ENCODE measurements at places on chromosomes 11 and 22.

GRCh38 chr11:10267821-10268220 is 26.2 kb downstream of the SBF2 start:
- DNase-seq = no peak

GRCh38 chr11:35262056-35262455 is 123.1 kb downstream of the CD44 start:
- no peak for DNase-seq

DNA sequence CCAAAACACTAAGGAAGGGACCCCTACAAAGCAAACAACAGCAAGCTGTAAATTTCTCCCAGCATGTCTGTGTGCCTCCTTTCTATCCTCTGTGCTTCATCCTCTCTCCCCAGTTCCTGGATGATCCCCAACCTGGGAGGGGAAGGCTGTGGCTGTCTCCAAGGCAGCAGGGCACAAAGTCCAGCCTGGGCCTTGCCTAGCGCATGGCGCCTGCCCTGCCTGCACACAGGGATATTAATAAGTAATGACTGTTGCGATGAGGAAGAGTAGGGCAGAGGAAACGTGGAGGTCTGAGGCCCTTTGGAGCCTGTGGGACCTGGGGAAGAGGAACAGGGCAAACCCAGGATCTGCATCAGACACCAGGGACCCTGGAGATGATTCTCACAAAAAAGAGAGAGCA is 2.0 kb downstream of the USH1C start:
- no peak for DNase-seq

- DNase-seq = no peak
Measured at GRCh38 chr11:35214226-35214770, 75.3 kb downstream of the CD44 start.

DNA sequence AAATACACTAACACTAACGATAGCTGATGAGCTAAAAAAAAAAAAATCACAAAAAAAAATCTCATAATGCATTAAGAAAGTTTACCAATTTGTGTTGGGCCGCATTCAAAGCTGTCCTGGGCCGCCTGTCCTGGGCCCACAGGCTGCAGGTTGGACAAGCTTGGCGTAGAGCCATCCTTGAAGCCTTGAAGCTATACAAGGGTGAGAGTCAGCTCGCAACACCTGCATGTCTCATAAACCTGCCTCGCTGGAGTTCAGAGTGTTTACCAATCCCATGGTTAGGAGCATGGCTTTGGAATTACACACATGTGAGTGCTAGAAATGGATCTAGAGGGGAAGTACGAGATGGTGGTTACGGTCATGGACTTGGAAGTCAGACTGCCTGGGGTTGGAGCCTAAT is 453.7 kb downstream of the INSC start:
- DNase-seq = no peak

DNA sequence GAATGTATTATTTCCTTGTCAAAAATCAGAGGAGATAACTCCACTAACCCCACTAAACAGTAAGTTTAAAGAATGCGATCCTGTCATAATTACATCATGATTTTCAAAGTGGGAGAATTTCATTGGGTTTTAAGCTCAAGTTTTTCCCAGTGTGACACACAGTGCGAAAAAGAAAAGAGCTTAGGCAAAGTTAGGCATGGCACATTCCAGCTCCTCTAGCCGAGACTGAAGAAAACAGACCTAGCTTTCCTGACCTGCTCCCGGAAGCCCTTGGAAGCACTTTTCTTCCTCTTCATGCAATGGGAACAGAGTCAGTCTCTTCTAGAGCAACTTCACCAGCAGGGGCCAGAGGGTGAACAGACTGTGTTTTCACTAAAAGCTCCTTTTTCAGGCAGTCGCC is 76.6 kb upstream of the AKIP1 start:
- DNase-seq = no peak

DNA sequence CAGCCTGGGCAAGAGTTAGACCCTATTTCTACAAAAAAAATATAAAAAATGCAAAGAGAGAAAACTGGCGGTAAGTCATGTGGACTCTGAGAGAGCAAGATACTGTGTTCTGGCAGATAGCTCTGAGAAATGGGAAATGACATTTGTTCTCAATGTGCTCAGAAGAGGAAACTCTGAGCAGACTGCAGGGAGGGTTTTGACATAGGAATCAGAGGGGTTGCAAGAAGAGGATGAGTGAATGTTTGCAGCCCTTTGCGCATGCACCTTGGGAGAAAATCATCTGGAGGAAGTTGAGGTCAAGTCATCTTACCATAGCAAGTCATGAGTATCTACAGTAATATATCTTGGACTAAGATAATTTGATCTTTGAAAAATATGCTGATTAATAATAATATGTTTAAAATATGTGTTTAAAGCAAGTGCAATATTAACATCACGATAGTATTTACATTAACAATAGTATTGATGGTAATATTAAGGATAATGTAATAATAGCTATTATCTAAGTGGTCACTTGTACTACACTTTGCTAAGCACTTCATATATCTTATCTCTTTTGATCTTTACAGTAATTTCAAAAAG is 2.6 kb downstream of the ACER3 start:
- DNase-seq = no peak

GRCh38 chr22:17235149-17235655 is 16.0 kb upstream of the ADA2 start:
- DNase-seq = no peak

DNA sequence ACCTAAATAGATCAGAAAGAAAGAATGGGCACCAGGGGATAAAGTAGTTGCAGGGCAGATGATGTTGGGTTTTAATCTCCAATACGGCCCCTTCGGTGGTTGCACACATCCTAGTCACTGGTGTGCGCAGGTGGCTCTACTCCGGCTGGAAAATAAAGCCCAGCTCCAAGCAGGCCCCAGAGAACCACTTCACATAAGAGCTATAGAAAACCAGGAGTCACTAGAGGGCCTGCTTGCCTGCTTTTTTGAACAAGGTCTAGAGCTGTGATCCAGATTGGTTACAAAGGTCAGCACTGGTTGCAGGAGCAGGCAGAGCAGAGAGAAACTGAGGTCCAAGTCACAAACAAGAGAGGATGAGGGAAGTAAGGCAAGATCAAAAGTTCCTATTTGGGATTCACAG is 41.5 kb upstream of the MS4A8 start:
- no peak for DNase-seq

DNA sequence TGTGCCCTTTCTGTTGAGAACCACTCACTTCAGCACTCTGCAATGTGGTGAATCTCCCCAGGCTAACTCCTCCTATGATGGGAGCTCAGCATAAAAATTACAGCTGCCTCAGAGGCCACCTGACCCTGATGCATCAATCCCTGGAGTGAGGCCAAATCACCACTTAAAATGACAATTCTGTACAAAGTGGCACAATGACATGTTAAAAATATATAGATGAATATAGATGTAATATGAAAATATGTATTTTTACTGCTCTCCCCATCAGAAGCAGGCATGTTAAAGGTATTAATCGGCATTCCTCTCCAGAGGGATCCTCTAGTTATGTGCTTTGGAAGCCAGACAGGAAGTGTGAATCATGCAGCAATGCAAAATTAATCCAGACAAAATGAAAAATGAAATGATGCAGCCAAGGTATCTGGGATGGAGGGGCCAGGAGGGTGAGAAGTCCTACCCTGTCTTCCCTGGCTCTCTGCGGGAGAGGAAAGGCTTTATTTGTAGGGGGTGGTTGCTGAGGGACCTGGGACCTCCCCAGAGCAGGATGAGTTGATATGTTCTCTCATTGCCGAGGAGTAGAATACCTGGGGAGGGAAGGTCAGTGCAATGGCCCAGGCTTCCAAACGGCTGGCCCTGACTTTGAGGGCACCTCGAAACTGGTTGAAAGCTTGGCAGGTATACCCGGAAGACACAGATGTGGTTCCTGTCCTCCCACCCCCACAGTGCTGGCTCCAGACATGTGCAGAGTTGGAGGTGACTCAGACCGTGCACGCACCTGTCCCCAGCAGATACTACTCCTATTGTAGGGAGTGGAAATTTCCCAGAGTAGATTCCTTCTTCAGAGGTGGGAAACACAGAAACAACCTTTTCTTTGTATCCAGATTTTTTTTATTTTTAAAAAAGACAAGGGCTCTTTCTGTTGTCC is 347.9 kb upstream of the NCAM1 start:
- DNase-seq = no peak

- DNase-seq = no peak
Measured at GRCh38 chr11:120065876-120066275, 72.0 kb downstream of the TRIM29 start.

DNA sequence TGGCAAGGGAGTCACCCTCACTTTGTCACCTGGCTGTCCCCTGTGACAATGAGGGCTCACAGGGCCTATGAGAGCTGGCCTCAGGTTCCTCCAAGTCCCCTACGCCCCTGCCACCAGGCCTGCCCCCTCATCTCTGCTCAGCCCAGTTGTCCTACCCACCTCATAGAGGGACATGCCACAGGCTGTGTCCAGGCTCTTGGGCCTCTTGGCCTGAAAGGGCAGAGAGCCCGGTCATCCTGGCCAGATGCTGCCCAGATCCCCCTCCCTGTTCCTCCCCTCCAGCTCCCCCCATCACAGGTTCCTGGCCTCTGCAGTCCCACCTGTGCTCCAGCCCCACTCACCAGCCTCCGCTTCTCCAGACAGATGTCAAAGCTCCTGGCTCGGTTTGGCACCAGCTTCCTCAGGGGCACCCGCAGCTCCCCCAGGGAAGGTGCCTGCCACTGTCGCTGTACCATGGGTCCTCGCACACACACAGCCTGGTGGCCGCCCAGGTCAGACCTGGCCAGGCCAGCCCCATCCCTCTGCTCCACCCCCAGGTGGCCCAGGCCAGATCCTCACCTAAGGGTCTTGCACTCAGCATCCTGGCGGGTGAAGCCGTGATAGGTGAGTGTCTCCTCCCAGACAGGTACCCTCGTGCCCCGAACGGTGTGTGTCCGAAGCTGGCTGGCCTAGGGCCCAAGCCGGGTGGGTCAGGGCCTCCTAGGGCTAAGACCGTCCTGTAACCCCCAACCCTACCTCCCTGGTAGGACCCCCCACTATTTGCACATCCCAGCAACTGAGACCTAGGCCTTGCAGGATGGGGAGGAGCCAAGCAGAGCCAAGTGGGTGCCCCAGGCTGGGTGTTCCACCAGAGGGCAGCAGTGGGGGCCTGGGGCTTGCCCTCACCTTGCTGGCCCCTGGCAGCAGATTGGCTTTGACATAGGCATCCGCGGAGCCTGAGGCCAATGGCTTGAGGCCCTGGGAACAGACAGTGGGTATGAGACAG is 8.3 kb downstream of the NDUFV1 start:
- DNase-seq = no peak

DNA sequence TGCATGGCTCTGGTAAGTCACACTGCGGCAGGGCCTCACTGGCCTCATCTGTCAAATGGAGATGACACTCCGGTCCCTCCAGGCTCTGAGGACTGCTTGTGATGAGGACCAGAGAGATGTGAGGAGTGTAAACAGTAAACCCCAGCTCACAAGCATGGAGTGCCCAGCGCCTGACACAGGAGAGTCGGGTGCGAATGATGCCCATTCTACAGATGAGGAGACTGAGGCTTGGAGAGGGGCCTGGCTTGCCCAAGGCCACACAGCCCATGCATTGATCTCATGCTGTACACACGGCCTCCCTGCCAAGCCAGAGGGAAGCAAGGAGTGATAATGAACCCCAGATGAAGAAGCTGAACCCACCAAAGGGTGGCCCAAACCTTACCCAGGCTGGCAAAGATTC is 37.2 kb downstream of the ELFN2 start:
- DNase-seq = no peak

DNA sequence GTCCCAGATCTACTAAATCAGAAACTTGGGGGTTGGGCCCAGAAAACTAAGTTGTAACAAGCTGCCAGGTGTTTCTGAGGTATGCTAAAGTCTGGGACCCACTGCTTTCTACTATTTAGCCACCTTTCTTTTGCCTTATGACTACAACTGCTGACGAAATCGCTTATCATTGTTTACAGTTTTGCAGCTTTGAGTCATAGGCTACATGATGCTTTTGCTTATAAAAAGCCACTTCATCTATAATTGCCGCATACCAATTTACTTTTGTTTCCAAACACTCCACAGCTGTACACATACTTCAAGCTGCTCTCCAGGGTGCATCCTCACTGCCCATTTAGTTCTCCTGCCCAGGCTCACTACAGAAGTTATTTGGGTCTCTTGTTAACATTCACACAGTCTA is 144.7 kb downstream of the ENTHD1 start:
- no peak for DNase-seq

- no peak for DNase-seq
Measured at GRCh38 chr11:95241681-95242081, 10.7 kb upstream of the SESN3 start.

GRCh38 chr11:45751430-45751829 is 53.5 kb upstream of the SLC35C1 start:
- DNase-seq = no peak

DNA sequence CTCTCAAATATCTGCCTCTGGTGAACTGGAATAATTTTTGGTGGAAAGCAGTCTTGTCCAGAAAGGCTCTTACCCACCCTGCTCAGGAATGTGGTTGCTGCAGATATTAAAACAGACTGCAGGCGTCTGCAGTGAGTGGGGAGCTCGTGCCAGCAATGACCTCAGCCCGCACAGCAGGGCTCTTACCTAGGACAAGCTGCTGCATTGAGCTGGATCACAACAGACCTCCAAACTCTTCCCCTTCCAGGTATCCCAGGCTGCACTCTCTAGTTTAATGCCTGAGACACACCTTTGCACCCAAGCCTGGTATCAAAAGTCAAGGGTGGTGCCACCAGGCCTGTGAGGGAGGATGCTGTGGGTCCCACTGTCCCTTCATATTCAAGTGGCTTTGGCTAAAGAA is 69.7 kb upstream of the CDON start:
- no peak for DNase-seq

DNA sequence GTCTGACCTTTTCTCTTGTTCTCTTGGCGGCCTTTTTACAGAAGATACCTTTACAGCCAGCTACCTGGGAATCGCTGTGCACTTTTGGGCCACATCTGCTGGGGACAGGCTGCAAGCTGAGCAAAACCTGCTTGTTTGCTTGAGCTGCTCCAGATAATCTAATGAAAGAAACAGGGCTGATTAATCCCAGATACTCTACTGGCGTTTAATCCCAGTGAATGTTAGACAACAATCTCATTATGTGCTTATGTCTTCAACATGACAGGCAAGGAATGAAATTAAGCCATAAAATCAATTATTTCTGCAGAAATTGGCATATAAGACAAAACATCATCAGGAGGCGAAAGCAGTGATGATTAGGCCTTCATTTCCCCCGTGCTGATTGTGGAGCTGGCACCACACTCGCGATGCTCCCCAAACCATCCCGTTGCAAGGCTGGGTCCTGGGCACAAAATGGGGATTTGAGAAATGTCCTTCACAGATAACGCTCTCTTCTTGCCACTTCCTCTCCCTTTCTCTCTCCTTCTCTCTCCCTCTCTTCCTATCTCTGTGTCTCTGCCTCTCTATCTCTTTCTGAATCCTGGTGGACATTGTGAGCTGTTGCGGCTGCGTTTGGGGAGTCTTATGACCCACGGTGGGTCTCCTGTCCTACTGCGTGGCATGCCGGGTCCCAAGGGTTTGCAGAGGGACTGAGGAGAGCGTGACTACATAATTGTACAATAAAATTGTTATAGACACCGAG is 1053.8 kb downstream of the TBC1D22A start:
- DNase-seq = no peak
